Gastroesophageal sphincter (tissue), 4 donors: ENCODE measurements at places on chromosomes 5 and 9. TPM values are rescaled to one million over a fixed set of nuclear protein-coding genes. Genes with fewer than 3 reads are reported as not detected.

Gene FYB1
- 7.9 TPM for total RNA-seq

Gene PCDHB13
- total RNA-seq: 11.7 TPM

Gene FGF10
- 2.0 TPM for total RNA-seq

Gene NUDT12
- 11.4 TPM for total RNA-seq

Gene SPATA31A5
- not detected for total RNA-seq

Gene ADAMTS16
- 0.94 TPM for total RNA-seq

Gene RAB3C
- total RNA-seq: 2.7 TPM

Gene MLANA
- total RNA-seq: not detected

Gene PCDH12
- total RNA-seq: 4.2 TPM

Gene TAF11L5
- not detected for total RNA-seq

Gene WNT8A
- not detected for total RNA-seq

Gene NUP214
- total RNA-seq: 68.2 TPM

Gene SUSD3
- 4.7 TPM for total RNA-seq

Gene SLC25A2
- total RNA-seq: 3.1 TPM

Gene ST8SIA4
- total RNA-seq: 2.2 TPM

Gene TOMM5
- 84.8 TPM for total RNA-seq

Gene PPP3R2
- total RNA-seq: not detected

Gene NDUFAF2
- 56.3 TPM for total RNA-seq

Gene CTXN3
- 0.58 TPM for total RNA-seq

Gene PCDHGA2
- 5.6 TPM for total RNA-seq

Gene ZNF608
- total RNA-seq: 40.9 TPM

Gene TLX3
- total RNA-seq: not detected

Gene C5orf46
- total RNA-seq: not detected

Gene HSPA4
- total RNA-seq: 65.5 TPM

Gene NUTM2F
- total RNA-seq: not detected

Gene FCN2
- not detected for total RNA-seq

Gene NR4A3
- total RNA-seq: 0.52 TPM

Gene TSSK1B
- total RNA-seq: not detected

Gene EDIL3
- 26.9 TPM for total RNA-seq

Gene RNF183
- not detected for total RNA-seq

Gene CARD6
- total RNA-seq: 7.6 TPM

Gene SYK
- 6.0 TPM for total RNA-seq

Gene DRD1
- not detected for total RNA-seq

Gene PCDHGA12
- total RNA-seq: 15.4 TPM

Gene PCDHGB3
- total RNA-seq: 10.0 TPM

Gene CARTPT
- total RNA-seq: 40.2 TPM

Gene PFN3
- not detected for total RNA-seq

Gene WWC1
- 0.67 TPM for total RNA-seq

Gene SECISBP2
- 39.3 TPM for total RNA-seq

Gene PCDHB8
- 1.1 TPM for total RNA-seq

Gene IL7R
- total RNA-seq: 2.7 TPM

Gene ADGRD2
- not detected for total RNA-seq

Gene ORM2
- total RNA-seq: not detected
